Fibroblast of the aortic adventitia (primary cell): ENCODE measurements at places on chromosomes 7 and 10.

- no peak for DNase-seq
Measured at GRCh38 chr7:24540956-24541355, 32.3 kb upstream of the PALS2 start.

DNA sequence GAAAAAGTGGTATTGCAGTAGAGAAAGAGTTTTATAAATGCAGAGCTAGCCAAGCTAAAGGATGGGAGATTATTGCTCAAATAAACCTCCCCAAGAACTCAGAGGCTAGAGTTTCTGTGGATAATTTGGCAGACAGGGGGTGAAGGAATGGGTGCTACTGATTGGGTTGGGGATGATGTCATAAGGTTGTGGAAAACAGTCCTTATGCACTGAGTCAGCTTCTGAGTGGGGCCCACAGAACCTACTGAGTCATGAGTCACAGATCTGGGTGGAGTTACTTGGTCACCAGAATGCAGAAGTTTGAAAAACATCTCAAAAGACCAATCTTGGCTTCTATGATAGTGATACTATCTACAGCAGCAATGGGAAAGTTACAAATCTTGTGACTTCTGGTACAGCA is 1146.7 kb downstream of the TYW1 start:
- no peak for DNase-seq

DNA sequence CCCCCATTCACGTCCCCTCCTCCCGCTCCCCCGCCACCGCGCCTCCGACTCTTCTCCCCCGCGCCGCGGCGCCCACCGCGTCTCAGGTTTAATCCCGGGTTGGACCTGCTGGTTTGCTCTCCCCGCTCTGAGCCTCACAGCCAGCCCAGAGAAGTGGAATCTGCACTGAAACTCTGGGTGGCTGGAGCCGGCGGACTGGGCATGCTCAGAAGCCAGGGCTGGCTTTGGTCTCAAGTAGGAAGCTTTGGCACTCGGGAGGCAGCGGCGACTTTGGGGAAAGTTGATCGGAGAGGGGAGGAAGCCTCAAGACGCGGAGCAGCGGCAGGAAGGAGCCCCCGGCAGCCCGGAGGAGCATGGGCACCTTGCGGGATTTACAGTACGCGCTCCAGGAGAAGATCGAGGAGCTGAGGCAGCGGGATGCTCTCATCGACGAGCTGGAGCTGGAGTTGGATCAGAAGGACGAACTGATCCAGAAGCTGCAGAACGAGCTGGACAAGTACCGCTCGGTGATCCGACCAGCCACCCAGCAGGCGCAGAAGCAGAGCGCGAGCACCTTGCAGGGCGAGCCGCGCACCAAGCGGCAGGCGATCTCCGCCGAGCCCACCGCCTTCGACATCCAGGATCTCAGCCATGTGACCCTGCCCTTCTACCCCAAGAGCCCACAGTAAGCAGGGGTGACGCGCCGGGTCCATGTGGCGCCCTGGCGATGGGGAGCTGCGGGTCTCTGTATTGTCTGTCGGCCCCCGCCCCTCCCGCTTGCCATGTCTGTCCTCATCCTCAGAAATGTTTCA is at the start of gene PRKG1:
PRKG1 (plus strand) TSS at position 250 of the 791 bp plus-strand sequence.
- DNase-seq = peak; percentile 82

GRCh38 chr7:81402227-81402626 is 367.6 kb downstream of the HGF start:
- no peak for DNase-seq

DNA sequence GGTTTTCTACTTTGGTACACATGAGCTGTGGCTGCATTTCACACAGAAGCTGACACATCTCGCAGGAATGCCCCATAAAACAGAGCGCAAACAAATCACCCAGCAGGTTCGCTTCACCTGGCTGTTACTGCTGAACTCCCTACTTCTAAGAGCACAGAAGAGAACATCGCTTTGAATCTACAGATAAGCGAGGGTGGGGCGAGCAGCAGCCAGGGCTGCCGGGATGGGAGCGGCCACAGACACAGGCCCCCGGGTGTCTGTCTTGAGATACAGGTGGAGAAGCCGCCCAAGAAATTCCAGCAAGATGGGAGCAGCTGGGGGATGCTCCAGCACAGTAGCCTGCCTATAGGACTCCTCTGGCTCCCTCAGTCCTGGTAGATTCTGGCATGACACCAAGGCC is 27.4 kb downstream of the OGDHL start:
- DNase-seq = no peak

- DNase-seq = no peak
Measured at GRCh38 chr7:20153567-20153966, 63.6 kb downstream of the MACC1 start.

- DNase-seq = peak; percentile 20
Measured at GRCh38 chr7:23938937-23939552, 229.0 kb downstream of the STK31 start.

- no peak for DNase-seq
Measured at GRCh38 chr10:89525556-89525955, 9.8 kb downstream of the SLC16A12 start.
